Bone marrow (tissue), 2 donors: ENCODE measurements at places on chromosomes 3 and 15.

GRCh38 chr3:45590822-45591546 is 3.6 kb upstream of the LIMD1 start:
- no peak for DNase-seq

- DNase-seq, result no peak
Observed at GRCh38 chr15:100310513-100311153, 31.1 kb downstream of the ADAMTS17 start.

- DNase-seq, result no peak
Observed at GRCh38 chr3:161800985-161801559, 304.5 kb downstream of the OTOL1 start.

DNA sequence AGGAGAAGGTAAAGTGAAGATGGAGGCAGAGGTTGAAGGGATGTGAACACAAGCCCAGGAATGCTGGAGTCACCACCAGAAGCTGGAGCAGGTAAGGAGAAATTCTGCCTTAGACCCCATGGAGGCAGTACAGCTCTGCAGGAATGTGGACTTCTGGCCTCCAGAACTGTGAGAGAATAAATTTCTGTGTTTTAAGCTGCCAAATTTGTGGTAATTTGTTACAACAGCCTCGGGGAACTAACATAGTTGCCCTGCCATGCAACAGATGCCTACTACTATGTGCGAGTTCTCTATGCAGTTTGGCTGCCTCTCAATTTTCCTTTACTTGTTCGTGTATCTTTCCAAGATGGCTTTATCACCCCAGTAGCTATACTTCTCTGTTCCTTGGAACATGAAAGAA is 394.1 kb downstream of the TUSC7 start:
- DNase-seq, result no peak

DNA sequence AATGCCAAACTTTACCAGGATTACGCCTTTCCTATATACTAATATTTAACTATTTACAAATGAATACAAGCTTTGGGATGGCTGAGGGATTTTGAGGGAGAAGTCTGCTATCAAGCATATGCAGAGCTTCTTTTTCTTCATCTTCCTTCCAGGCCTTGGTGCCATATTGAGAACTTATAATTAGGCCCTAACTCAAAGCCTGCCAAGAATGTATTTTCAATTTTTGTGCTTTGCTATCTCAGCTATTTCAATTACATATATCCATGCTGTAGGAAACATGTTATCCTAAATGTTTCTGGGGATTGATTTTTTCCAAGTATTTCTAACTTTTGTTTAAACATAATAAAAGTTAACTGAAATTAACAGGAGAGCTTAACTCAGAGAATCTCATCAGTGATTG is 425.0 kb upstream of the GRM7 start:
- no peak for DNase-seq

DNA sequence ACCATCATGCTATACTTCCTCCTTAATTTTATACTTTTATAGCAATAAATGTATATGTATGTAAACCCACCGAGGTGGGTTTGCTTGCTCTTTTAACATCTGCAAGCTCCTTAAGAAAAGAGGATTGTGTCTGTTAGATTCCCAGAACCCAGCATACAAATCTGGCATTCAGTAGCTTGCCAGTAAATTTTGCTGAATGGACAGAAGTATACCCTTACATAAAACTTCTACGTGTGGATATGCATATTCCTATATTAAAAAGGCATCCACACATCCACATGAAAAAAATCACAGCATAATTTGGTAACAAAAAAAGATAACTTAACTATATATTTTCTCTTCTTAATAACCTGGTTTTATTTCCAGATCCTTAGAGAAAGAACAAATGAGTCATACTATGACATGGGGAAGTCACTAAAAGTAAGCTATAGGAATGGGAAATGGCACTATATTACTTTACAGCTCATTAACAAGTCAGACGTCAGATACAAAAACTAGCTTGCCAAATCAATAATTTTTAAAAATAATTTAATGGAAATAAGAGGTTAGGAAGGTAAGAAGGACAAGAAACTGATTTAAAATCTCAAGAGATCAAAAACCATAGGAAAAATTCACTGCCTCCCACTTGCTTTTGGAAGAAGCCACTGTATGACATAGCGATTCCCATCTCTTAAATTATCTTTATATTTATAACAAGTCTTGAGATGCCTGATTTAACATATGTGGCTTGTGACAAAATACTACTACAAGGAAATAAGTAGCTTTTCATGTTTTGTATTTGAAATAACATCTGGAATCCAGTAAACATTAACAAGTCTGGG is 68.7 kb downstream of the SUMF1 start:
- peak; percentile 39 for DNase-seq

DNA sequence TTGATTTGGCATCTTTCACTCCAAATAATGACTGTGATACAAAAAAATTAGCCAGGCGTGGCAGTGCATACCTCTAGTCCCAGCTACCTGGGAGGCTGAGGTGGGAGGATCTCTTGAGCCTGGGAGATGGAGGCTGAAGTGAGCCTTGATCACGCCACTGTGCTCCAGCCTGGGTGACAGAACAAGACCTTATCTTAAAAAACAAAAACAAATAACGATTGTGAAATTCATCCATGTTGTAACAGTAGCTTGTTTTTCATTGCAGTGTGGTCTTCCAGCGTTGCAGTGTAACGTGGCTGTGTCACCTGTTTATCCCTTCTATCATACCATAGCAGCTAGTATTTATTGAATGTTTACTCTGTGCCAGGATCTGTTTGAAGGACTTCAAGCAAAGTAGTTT is 120.9 kb downstream of the ITPR1 start:
- no peak for DNase-seq

DNA sequence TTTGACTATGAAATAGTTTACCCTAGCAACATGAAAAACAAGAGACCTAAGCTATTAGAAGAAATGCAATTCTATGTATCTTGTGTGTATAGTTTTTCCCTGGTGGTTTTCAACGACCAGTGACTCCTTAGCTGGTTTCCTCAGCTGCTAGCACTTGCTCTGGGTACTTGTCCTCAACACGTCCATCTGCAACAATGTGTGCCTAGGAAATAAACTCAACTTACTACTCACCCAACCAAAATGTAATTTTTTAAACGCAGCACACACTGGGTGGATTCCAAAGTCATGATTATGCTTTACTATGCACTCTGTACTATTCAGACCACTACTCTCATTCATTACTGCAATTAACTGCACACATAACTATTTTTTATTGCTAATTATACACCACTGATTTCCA is 31.0 kb downstream of the CPA3 start:
- no peak for DNase-seq

GRCh38 chr3:56952846-56953245 is 107.6 kb upstream of the SPATA12 start:
- DNase-seq, result no peak

DNA sequence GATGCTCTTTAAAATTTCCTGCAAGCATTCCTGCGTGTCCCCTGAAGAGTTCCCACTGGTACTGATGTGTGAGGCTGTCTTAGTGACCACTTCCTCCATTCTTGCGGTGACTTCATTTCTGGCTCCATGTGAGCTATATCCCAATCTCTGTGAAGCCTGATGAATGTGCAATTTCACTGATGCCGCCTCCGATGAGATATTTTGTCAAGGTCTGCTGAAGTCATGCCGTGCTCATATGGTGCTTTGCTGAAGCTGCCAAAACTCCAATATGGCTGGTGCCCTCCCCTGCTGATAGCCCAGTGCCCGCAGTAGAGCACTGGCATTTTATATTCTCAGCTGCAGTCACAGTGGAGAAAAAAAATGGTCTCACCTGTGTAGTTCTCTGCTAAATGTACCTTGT is 271.5 kb downstream of the EFHB start:
- no peak for DNase-seq

DNA sequence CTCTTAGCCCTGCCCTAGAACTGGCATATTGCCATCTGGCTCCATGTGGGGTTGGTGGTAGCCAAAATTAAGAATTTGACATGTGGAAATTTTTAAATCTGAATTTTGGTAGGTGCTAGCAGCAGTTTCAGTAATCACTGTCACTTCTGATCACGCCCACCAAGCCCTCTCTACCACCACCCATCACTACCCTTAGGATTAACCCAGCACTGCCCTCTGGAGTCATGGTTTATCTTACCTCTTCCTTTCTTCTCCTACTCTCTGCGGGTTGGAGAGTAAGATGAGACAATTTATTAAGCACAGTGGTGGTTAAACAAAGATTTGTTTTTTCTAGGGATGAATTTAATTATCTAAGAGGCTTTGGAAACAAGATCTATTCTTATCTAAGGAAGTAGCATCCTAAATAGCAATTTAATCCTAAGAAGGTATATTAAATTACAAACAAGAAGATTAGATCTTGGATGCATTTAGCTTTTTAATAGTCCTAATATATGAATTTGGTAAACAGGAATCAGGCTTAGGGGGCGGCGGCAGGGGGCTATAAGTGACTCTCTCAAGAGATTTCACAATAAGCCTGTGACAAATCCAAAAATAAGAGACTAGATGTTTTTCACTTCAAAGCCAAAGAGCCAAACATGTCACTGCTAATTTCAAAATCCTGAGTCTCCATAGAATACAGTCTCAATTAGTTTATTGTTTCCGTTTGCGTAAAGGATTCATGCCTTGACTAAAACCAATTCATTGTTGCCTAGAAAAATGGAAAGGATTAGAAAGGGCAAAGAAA is 498.4 kb upstream of the UBE2E2 start:
- DNase-seq, result no peak

- no peak for DNase-seq
Observed at GRCh38 chr15:99963096-99963825, 230.0 kb upstream of the LYSMD4 start.

- DNase-seq, result no peak
Observed at GRCh38 chr3:53350652-53351051, 3.3 kb upstream of the DCP1A start.

DNA sequence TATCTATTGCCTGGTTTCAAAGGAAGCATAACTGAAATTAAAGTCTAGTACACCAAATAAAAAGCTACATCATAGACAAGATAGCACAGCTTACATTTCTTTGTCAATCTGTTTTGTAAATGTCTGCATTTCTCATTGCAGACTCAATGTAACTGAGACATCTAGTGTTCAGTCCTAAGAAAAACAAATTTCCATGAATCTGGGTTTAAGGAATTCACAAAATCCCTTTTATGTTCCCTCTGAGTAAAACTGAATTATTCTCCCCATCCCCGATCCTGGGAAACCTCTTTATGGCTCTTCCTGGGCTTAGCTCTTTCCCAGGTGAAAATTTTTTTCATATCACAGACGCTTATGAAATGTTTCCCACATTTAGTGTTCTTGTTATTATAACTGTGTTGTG is 21.6 kb upstream of the RASA2 start:
- DNase-seq, result no peak

GRCh38 chr3:132660811-132661070 is 612 bp downstream of the UBA5 start:
- peak; percentile 30 for DNase-seq

- DNase-seq, result no peak
Observed at GRCh38 chr15:24858737-24859601, 95.8 kb upstream of the SNRPN start.

DNA sequence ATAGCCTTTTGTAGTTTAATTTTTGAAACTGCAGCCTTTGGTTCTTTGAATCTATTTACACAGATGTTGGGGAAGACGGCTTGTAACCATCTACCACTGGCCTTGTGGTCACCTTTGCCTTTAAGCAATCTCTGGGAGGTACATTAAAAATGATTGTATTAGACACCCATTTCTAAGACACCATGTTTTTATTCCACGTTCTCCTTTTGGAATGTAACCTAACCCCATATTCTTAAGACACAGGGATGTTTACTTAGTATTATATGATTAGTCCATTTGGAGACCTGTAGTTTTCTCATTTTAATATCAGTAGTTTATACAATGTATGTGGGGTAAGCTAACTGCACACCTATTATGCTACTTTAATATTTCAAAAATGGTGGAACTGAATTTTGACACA is 175.1 kb upstream of the PLSCR5 start:
- no peak for DNase-seq

GRCh38 chr3:13078163-13078905 is 5.1 kb upstream of the IQSEC1 start:
- DNase-seq, result no peak

DNA sequence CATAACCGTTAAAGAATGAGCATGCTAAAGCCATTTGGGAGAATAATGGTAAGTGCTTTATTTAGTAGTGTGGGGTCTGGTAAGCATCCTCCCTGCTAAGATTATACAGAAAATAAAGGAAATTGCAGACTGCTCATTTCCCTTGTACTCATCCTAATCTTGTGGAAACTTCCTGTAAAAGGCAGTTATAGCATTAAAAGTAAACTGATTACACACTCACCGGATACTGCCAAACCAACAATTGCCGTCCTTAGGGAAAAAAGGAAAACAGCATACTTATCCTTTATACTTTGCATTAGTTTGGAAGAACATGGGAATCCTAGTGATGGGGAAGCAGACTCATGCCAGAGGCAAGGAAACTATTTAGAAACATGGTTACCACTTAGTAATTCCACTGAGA is 5.3 kb upstream of the SPRED1 start:
- no peak for DNase-seq

GRCh38 chr3:52061121-52061910 is 4.9 kb upstream of the DUSP7 start:
- no peak for DNase-seq

GRCh38 chr3:71536376-71536965 is 47.1 kb downstream of the FOXP1 start:
- peak; percentile 47 for DNase-seq

DNA sequence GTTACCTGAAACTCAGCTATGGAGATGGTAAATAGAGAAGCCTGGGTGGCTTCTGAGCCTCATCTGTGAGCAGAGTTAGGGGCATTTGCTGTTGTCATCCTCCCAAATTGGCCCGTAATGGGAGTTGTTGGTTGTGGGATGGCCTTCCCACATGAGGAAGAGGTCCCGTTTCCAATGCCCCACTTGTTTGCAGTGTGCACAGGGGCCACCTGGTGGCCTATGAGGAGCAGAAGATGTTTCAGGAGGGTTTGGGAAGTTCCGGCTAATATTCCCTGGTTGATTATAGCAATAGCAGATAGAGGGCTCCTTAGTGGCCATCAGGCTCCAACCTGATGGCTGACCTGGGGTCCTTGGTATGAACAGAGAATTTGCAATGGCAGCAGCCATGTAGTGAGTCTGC is 1546.5 kb downstream of the OTOL1 start:
- no peak for DNase-seq

- no peak for DNase-seq
Observed at GRCh38 chr3:46021516-46021915, 5.8 kb downstream of the XCR1 start.

GRCh38 chr3:172918165-172918564 is 167.6 kb downstream of the ECT2 start:
- DNase-seq, result no peak

DNA sequence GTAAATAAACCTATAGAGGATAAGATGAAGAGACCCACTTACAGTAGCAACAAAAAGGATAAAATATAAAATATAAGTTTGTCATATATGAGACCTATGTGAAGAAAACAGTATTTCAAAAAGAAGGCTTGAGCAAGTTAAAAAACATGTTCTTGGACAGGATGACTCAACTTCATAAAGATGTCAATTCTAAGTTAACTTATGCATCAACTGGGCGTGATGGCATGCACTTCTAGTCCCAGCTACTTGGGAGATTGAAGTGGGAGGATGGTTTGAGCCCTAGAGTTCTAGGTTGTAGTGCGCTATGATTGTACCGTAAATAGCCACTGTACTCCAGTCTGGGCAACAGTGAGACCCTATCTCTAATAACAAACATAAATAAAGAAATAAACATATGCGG is 59.7 kb downstream of the PDCD6IP start:
- no peak for DNase-seq
